ENCODE measurements at places on chromosomes 5 and 9.
A peak's percentile ranks its signal among the peaks of the same experiment; 100 is the strongest.

- DNase-seq, result no peak
Observed at GRCh38 chr5:42621242-42621641, 135.4 kb upstream of the CCDC152 start.

DNA sequence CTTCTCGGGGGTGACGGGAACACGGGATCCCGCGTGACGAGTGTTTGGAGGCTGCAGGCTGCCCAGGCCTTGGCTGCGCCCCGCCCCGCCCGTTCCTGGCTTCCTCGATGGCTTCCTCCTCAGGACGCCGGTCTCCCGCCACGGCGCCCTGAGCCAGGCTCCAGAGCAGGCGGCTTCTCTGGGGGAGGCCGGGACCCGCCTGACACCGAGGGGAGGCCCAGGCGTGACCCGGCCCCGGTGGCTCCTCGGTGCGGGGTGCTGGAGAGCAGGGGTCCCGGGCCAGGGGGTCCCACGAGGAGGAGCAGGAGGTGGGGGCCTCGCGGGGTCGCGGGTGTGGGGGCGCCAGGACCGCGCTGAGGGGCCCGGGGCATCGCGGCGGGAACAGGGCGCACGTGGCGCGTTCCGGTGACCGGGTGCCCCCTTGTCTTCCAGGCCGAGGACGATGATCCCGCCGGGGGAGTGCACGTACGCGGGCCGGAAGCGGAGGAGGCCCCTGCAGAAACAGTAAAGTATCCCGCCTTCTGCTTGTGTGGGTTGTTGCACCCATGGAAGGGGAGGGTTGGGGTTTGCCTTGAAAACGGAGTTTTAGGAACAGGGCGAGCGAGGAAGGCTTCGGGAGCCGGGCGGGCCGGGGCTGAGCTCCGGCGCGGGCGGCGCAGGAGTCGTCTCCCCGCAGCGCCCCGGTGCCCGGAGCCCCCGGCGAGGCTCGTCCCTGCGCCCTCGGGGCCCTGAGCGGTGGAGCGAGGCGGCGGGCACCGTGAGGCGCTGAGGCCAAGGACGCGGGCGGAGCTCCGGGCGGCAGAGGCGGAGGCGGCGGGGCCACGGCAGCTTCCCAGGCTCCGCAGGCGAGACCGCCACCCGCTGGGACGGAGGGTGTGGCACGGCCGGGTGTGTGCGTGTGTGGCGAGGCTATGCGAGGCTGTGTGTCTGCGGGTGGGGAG, 22.2 kb downstream of the AHRR start:
- DNase-seq, result no peak

DNA sequence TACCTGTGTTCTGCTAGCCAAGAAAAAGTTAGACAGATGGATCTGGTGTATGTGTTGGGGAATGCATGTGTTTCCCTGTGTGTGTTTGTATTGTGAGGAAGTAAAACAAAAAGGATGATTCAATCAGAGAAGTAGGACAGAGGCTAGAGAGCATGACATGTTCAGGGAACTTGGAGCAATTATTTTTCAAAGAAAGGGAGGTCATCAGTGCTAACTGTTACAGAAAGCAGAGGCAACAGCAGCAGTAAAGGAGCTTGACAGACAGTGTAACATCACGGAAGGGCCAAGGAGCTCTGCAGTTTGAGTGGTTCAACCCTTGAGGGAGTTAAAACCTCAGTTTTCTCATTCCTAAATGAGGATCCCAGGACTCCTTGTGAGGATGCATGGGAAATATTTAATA, 13.2 kb downstream of the SPINK1 start:
- DNase-seq, result no peak

DNA sequence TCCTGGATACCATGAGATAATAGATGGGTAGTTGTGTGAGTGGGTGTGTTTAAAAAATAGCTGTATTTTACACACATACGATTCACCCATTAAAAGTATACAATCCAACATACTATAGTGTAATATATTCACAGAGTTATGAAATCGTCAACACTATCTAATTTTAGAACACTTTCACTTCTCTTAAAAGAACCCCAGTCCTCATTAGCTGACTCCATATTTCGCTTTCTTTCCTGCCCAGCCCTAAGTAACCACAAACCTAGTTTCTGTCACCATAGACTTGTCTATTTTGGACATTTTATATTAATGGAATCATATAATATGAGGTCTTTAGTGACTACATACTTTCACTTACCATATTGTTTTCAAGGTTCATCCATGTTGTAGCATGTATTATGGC, 63.8 kb upstream of the S1PR3 start:
- DNase-seq, result no peak

DNA sequence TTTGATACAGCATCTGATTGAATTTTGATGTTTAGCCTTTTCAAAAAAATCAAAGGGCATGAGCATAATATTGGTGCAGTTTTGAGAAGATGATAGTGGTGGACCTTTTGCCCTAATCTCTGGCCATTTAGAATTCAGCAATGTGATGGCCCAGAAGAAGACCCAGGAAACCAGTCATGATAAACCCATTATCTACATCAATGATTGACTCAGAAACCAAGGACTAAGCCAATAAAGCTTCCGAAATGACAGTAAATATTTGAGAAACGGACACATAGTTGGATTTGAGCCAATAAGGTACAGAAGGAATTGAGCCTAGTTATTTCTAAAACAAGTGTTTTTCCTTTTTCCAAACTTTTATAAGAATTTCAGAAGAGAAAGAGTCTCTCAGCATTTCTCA, 1158.8 kb upstream of the DMAC1 start:
- DNase-seq, result no peak

DNA sequence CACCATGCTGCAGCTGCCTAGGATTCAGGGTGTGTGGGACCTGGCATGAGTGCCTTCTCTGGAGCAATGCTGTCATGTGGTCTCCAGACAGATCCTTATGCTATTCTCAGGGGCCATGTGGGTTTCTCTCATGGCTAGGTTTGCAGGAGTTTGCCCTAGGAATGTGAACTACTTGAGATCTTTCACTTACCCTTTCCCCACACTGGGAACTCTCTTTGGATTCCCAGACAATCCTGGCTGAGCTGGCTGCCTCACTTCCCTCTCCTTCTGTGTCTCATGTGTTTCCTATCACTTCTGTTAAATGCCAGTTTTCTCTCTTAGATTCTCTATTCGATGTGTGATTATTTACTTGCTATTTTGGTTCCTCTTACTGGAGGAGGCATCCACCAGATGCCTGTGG, 270.2 kb upstream of the RASA1 start:
- DNase-seq, result no peak

DNA sequence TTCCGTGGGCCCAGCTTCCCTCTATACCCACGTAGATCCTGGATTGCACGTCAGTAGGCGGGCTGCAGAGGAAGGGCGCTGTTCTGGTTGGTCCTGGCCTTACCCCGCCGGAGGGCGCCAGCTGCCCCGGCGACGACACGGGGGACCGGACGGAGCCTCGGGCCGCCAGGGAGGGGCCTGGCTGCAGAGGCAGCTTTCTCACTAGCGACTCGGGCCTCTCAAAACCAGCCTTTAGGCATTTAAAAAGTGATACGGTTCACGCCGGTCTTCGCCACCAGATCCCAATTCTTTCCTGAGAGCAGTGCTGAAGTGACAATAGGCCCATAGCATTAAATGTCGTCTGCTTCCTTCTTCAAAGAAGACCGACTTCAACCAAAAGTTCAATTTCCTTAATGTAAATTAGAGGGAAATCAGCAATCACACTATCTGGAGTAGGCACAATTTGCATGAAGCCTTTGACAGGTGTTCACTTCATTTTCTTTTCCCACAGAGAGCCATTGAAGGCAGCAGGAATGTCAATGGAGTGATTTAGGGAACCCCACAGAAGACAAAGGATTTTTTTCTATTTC, 17.6 kb upstream of the UBE2D2 start:
- peak; percentile 6 for DNase-seq

GRCh38 chr9:15262581-15262980, 44.4 kb downstream of the TTC39B start:
- DNase-seq, result no peak
